ENCODE measurements at places on chromosomes 11 and 22. TPM values are rescaled to one million over a fixed set of nuclear protein-coding genes. Genes with fewer than 3 reads are reported as not detected.
A peak's percentile ranks its signal among the peaks of the same experiment; 100 is the strongest.

GRCh38 chr11:85394283-85394682, 232.9 kb downstream of the DLG2 start:
- DNase-seq, result no peak

DNA sequence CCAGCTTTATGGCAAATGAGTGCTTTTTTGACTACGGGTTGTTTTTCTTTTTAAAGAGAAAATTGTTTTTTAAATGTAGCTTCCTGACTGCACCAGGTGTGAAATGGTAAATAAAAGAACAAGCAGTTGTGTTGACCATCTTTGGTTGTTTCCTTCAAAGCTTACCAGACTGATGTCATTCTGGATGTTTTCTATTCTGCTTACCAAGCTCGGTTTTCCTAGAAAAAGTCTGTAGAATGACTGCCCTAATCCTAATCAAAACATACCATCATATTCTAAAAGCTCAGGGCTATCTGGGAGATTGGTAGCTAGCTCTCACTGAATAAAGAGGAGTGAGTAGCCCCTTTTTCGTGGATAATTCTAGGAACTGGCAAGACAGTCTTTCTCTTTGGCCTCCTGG, 77.7 kb downstream of the GAB2 start:
- DNase-seq, result no peak

- DNase-seq, result no peak
Measured at GRCh38 chr11:70473186-70473872, 75.0 kb downstream of the CTTN start.

DNA sequence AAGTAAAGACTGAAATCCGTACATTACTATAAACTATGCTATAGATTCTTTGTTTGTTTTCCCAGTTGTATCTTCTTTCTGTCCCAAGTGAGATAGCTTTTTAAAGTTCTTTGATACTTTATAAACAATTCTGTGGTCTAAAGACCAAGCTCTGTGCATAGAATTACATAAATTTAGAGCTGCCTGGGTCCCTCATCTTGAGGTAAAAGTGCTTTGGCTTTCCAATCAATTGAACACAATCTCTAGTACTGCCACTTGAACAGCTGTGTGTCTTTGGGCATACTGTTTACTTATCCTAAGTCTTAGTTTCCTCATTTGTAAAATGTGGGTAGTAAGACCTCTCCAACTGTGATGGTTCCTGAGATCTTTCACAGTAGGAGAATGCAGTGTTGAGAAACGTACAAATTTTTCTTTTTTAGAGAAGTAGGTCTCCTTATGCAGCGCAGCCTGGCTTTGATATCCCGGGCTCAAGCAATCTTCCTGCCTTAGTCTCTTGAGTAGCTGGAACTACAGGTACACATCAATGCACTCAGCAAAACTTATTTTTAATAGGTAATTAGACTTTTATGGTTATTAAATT, 2.5 kb upstream of the EED start:
- no peak for DNase-seq

- DNase-seq, result peak; percentile 10
Measured at GRCh38 chr11:16380941-16381568, 24.7 kb upstream of the SOX6 start.

DNA sequence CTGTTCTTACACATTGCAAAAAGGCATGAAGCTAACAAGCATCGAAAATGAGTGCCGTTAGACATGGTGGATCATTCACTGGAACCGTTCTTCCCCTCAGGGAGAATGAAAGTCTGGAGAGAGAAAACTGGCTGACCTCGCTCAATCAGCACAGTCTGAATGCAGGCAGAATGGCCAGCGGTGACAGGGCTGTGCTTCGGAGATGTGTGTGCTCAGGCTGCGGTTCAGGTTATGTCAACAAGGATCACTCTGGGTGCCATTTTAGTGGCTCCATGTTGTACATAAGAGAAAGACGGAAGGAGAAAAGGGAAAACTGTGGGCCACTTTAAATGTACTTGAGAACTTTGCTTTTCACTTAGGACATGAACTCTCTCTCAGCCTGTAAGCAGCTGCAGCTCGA, 749.8 kb upstream of the ARHGAP42 start:
- DNase-seq, result peak; percentile 2

- DNase-seq, result no peak
Measured at GRCh38 chr11:100910808-100911207, 218.8 kb downstream of the PGR start.

DNA sequence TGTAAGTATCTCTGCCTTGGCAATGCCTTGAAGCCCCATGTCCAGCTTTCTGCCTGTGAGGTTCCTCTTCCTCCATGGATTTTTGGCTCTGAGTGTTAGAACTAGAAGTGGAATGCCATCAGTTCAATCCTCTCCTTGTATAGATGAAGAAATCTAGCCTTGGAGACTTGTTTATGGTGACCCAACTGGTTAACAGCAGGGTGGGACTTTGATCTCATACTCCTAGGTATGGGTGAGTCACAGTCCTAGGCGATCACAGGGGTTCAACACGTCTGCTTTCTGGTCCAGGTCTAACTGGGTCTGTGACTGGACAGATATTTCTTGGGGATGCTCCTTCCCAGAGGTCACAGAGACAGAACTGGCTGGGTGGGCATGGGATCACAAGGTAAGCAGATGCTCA, 9.2 kb upstream of the MTFP1 start:
- no peak for DNase-seq

The EHF gene
- not detected for polyA plus RNA-seq

The ANGPTL5 gene
- polyA plus RNA-seq, result 3.7 TPM

The DDI1 gene
- polyA plus RNA-seq, result not detected

DNA sequence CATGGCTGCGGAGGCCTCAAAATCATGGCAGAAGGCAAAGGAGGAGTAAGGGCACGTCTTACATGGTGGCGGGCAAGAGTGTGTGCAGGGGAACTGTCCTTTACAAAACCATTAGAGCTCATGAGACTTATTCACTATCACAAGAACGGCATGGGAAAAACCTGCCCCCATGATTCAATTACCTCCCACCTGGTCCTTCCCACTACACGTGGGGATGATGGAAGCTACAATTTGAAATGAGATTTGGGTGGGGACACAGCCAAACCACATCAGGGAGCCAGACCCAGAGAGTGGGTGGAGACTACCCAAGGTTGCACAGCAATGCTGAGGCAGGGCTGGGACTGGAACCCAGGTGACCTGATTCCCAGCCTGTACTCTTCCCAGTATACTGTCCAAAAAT, 8.6 kb upstream of the TMPRSS6 start:
- DNase-seq, result no peak

- no peak for DNase-seq
Measured at GRCh38 chr11:18722293-18722637, 3.7 kb downstream of the IGSF22 start.

The SPDYC gene
- 0.20 TPM for polyA plus RNA-seq

DNA sequence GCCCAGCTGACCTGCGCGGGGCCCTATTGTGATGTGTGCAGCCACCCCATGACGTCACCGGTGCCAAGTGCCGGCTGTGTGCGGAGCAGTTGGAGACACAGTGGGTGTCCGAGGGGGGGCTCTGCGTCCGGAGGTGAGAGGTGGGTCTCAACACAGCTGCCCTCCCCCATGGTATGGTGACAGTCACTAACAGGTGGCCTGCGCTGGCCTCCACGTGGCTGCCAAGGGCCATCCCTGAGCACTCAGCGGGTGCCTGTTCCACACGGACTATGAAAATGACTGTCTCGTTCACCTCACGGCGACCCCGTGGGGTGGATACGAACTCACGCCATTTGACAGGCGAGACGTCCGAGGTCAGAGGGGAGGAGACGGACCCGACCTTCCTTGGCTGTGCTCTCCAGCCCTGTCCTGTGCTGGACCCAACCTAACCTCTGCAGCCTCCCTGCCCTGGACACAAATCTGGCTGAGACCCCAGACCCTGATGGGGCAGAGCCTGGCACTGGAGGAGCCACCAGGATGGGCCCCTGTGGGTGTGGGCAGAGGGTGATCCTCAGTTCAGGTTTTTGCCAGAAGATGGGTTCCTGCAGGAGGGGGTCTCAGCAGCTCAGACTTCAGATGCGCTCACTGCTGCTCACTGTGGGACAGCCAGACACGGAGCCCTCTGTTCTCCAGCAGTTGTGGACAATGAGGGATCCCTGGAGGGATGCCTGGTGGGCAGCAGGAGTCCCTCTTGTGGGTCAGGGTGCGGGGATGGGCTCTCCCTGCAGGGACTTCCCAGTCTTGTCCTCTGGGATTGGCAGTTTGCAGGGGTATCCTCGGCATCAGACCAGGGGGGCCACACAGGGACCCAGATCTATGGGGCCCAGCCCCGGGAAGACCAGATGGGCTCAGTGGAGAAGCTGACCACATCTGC, 6.3 kb downstream of the HRAS start:
- no peak for DNase-seq

The TRIM51 gene
- polyA plus RNA-seq, result not detected

The NLRP14 gene
- polyA plus RNA-seq, result 0.04 TPM

Data from muscle of back (tissue), 13 donors.